Activated naive CD8-positive, alpha-beta T cell treated with anti-CD3 and anti-CD28 coated beads, Interleukin-2, amount 10 ng/mL, durations not matched to agents 7 days and 5 days (primary cell): ENCODE measurements at places on chromosomes 7 and 10. TPM values are rescaled to one million over a fixed set of nuclear protein-coding genes. Genes with fewer than 3 reads are reported as not detected.
A peak's percentile ranks its signal among the peaks of the same experiment; 100 is the strongest.

Gene FZD8
- 0.28 TPM for total RNA-seq

- DNase-seq: no peak
- no peak overlapping the region for H3K4me3 ChIP-seq
- H3K36me3 ChIP-seq: no peaks in the 10 kb centered on the region
- no peak overlapping the region for H3K27ac ChIP-seq
- peaks cover 7% of the 10 kb centered on the region for H3K4me1 ChIP-seq
These were observed 86.8 kb upstream of the CHST15 start for GRCh38 chr10:124180044-124180745.

GRCh38 chr10:103541616-103542015 lies 48.1 kb downstream of the NEURL1 start:
- H3K27ac ChIP-seq: no peak overlapping the region
- no peak for DNase-seq
- no peak overlapping the region for H3K4me3 ChIP-seq

DNA sequence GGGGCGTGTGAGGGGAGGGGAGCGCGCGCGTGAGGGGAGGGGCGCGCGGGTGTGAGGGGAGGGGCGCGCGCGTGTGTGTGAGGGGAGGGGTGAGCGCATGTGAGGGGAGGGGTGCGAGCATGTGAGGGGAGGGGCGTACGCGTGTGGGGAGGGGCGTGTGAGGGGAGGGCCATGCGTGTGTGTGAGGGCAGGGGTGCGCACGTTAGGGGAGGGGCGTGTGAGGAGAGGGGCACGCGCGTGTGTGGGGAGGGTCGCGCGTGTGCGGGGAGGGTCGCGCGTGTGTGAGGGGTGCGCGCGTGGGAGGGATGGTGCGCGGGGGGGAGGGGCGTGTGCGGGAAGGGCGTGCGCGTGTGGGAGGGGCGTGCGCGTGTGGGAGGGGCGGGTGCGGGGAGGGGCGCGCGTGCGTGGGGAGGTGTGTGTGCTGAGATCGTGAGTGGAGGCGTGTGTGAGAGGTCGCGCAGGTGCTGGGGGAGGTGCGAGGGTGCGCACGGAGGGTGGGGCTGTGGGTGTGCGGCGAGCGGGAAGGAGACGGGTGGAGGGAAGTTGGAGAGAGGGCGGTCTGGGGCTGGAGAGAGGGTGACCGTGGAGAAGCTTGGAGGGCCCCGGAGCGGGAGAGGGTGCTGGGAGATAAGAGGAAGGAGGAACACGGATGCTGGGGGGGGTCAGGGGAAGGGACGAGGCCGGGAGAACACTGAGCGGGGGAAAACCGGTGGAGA lies 19.7 kb downstream of the MXI1 start:
- peak overlapping the region; percentile 94 for H3K4me3 ChIP-seq
- peak; percentile 66 for DNase-seq
- peak overlapping the region; percentile 93 for H3K27ac ChIP-seq
- peaks cover 21% of the 10 kb centered on the region for H3K4me1 ChIP-seq
- peaks cover 2% of the 10 kb centered on the region for H3K27me3 ChIP-seq
- H3K36me3 ChIP-seq: peaks cover 8% of the 10 kb centered on the region

Gene CCNY
- total RNA-seq: 66.6 TPM

- peaks cover 2% of the 10 kb centered on the region for H3K27me3 ChIP-seq
- H3K4me1 ChIP-seq: no peaks in the 10 kb centered on the region
- H3K27ac ChIP-seq: no peak overlapping the region
- no peak for DNase-seq
These were observed 240.0 kb upstream of the RHOBTB1 start for GRCh38 chr10:61183967-61184366.

Gene RHOBTB1
- total RNA-seq: not detected

DNA sequence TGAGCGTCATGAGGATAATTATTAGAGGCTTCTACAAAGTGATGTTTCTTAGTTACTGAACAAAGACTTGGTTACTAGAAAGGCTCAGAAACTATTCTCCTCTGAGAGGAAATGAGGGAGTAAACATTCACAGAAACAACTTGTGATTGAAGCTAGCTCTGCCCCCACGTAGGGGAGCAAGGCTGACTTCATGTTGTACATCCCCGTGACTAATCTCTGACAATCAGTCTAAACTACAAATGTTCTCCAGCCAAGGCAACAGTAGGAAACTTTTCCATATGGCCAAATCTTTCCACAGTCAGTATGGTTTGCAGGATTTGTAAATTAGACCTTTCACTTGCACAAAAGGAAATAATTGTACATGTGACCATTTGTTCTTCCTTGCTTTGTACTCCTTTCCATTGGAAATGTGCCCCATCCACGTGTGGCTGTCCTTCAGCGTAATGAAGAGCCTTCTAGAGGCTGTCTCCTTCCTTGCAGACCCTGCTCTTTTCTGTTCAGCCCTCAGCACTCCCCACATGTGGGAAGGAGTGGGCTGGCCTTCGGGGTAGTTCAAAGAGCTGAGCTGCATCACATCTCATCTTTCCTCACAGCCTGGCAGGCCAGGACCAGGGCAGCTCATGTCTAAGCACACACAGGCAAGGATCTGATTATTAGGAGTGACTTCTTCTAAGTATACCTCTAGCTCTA lies 93.5 kb downstream of the PCGF5 start:
- no peak overlapping the region for H3K27ac ChIP-seq
- H3K36me3 ChIP-seq: no peaks in the 10 kb centered on the region
- DNase-seq: no peak
- H3K27me3 ChIP-seq: peaks cover 4% of the 10 kb centered on the region

- peak overlapping the region; percentile 77 for H3K27ac ChIP-seq
- no peaks in the 10 kb centered on the region for H3K27me3 ChIP-seq
- H3K36me3 ChIP-seq: peaks cover 4% of the 10 kb centered on the region
- peaks cover 7% of the 10 kb centered on the region for H3K4me1 ChIP-seq
- peak; percentile 31 for DNase-seq
These were observed 483.7 kb upstream of the LRRN3 start for GRCh38 chr7:110607050-110607857.

DNA sequence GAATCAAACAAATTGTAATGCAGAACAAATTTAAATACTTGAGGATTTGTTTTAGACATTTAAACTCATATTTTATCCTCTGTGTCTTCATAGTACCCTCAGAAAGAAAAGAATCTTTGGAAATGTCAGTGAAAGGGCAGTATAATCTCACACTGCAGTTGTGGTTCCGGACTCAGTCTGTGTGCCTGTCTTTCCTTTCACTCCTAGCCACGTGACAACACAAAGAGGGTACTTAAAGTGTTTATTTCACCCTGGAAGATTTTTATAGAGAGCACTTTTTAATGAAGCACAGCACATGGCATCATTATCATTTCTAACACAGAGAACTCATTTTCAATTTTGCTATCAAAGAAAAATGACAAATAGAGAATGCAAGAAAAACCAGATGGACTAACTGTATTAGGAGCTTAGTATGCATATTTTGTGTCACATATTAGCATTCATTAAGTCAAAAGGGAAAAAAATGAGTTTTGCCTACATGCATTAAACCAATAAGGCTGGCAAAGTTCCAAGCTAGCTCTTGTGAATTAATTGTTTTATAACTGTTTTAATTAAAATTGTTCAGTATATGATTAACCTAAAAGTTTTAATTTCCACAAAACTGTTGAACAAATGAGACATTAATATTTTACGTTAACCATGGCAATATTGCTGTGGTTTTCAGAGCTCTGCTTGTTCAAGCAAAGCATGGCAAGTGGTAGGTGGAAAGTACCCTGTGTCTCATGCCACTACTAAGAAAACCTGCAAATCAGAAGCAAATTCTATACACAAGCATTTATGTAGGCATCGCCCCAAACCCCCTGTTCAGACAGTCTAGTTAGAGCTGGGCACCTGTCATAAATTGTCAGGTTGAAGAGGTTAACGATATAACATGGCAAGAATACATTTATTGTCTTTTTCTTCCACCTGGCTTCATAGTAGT lies 65.9 kb downstream of the AUTS2 start:
- H3K4me3 ChIP-seq: no peak overlapping the region
- no peak for DNase-seq
- H3K27me3 ChIP-seq: peaks cover 13% of the 10 kb centered on the region
- no peaks in the 10 kb centered on the region for H3K4me1 ChIP-seq
- no peak overlapping the region for H3K27ac ChIP-seq

GRCh38 chr7:23294549-23295400 lies 4.4 kb upstream of the MALSU1 start:
- peaks cover 13% of the 10 kb centered on the region for H3K4me1 ChIP-seq
- no peak for DNase-seq
- peaks cover 2% of the 10 kb centered on the region for H3K36me3 ChIP-seq
- H3K4me3 ChIP-seq: no peak overlapping the region
- H3K27me3 ChIP-seq: no peaks in the 10 kb centered on the region

Gene SLC18A3
- total RNA-seq: not detected

DNA sequence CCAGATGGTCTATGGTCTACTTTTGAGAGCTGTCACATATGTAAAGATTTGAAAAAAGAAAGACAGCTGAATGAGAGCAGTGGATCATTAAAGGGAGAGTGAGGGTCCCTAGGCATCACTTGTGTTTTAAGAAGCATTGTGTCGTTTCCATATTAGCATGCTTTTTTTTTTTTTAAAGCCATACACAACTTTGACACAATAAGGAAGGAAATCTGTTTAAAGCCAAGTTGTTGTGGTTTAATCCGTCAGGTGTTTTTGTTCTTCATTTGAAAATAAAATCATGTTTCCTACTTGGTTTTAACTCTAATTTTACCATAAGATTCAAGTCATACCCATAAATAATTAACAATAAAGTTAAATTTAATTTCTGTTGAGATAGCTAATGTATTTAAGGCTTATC lies 53.5 kb downstream of the MDFIC start:
- no peak overlapping the region for H3K4me3 ChIP-seq
- DNase-seq: no peak
- H3K27me3 ChIP-seq: no peaks in the 10 kb centered on the region
- peaks cover 13% of the 10 kb centered on the region for H3K36me3 ChIP-seq

- no peak overlapping the region for H3K27ac ChIP-seq
- H3K27me3 ChIP-seq: no peaks in the 10 kb centered on the region
- H3K36me3 ChIP-seq: no peaks in the 10 kb centered on the region
- DNase-seq: no peak
- no peaks in the 10 kb centered on the region for H3K4me1 ChIP-seq
These were observed 62.9 kb downstream of the FBXL13 start for GRCh38 chr7:103011650-103012049.

DNA sequence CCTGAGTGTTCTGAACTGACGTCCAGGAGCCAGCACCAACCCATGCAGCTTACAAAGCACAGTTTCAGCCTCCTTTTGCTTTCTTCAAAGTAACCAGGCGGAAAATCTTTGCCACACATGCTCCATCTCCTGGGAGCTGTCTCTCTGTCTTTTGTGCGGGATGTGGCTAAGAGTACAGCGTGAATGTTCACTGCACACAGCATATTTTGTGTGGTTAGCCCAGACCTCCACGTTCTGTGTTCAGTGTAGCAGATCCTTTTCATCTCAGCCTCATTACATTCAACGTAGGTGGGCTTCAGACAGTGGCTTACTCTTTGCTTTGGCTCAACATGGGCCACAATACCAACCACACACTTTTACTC lies 200.8 kb downstream of the TNS3 start:
- no peaks in the 10 kb centered on the region for H3K36me3 ChIP-seq
- no peak overlapping the region for H3K4me3 ChIP-seq
- peaks cover 3% of the 10 kb centered on the region for H3K27me3 ChIP-seq
- DNase-seq: no peak
- H3K27ac ChIP-seq: no peak overlapping the region

- no peak for DNase-seq
- H3K4me1 ChIP-seq: no peaks in the 10 kb centered on the region
- no peak overlapping the region for H3K4me3 ChIP-seq
- no peak overlapping the region for H3K27ac ChIP-seq
- H3K27me3 ChIP-seq: peaks cover 8% of the 10 kb centered on the region
These were observed 14.4 kb upstream of the RBM20 start for GRCh38 chr10:110629680-110630191.

Gene C7orf25
- total RNA-seq: 8.1 TPM

DNA sequence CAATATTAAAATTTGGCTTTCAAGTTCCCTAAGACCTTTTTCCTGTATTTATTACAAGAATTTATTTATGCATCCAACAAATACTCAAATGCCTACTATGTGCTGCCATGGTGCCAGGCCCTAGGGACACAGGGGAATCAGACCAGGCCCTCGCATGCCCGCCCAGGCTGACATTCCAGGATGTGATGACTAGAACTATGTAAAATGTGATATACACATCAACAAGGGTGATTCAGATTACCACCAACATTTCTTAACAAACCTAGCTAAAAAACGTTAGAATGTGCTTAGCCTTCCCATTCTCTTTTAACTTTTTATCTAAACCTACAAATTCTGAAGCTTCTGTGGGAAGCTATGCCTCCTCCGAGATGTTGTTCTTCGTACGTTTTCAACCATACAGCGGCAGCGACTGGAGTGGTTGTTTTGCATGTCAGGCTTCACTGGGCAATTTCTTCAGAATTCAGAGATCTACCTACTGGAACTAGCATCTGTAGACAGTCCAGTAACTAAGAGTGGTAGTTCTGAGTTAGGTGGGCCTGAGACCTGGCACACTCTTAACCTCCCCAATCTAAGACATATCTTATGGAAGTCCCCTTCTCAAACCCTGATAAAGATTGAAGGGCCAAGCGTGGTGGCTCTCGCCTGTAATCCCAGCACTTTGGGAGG lies 22.1 kb downstream of the GNA12 start:
- no peak overlapping the region for H3K27ac ChIP-seq
- no peaks in the 10 kb centered on the region for H3K36me3 ChIP-seq
- H3K27me3 ChIP-seq: no peaks in the 10 kb centered on the region
- peaks cover 3% of the 10 kb centered on the region for H3K4me1 ChIP-seq
- DNase-seq: no peak

GRCh38 chr10:12484941-12485805 lies 135.8 kb downstream of the CAMK1D start:
- DNase-seq: peak; percentile 42
- no peaks in the 10 kb centered on the region for H3K27me3 ChIP-seq
- H3K4me3 ChIP-seq: peak overlapping the region; percentile 40
- H3K4me1 ChIP-seq: peaks cover 10% of the 10 kb centered on the region
- peaks cover 1% of the 10 kb centered on the region for H3K36me3 ChIP-seq
- H3K27ac ChIP-seq: peak overlapping the region; percentile 59

Gene SLC16A12
- not detected for total RNA-seq

DNA sequence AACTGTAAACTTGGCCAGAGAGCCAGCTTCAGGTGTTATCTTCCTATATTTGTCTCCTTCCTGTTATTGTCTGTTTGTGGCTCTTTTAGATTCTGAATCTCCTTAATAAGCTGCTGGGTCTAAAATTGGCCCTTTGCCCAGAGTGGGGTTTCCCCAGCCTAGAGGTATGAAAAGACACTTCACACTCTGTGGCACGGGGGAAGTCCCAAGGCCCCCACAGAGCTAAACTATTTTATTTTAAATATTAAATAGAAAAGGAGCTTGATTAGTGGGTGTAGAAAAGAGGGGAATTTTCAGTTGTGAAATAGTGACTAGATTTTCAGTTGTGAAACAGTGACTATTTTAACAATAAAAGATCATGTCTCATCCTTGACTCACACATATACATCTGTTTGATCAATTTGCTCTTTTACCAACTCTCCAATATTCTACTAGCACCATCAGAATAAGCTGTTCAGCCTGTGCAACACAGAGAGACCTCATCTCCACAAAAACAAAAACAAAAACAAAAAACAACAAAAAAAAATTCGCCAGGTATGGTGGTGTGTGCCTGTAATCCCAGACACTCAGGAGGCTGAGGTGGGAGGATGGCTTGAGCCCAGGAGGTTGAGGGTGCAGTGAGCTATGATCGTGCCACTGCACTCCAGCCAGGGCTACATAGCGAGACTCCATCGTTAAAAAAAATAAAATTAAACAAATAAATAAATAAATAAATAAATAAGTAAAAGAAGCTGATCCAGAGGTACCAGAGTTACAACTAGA lies 24.9 kb upstream of the ADO start:
- H3K4me1 ChIP-seq: peaks cover 15% of the 10 kb centered on the region
- no peak for DNase-seq
- H3K27me3 ChIP-seq: peaks cover 22% of the 10 kb centered on the region
- H3K27ac ChIP-seq: peak overlapping the region; percentile 63
- no peak overlapping the region for H3K4me3 ChIP-seq
- peaks cover 2% of the 10 kb centered on the region for H3K36me3 ChIP-seq
